CD4-positive, alpha-beta T cell treated with Interleukin-15 for 1 hour (primary cell): ENCODE measurements at places on chromosomes 3 and 15.
A peak's percentile ranks its signal among the peaks of the same experiment; 100 is the strongest.

GRCh38 chr3:133733226-133733625 is 13.0 kb upstream of the TF start:
- DNase-seq: no peak

DNA sequence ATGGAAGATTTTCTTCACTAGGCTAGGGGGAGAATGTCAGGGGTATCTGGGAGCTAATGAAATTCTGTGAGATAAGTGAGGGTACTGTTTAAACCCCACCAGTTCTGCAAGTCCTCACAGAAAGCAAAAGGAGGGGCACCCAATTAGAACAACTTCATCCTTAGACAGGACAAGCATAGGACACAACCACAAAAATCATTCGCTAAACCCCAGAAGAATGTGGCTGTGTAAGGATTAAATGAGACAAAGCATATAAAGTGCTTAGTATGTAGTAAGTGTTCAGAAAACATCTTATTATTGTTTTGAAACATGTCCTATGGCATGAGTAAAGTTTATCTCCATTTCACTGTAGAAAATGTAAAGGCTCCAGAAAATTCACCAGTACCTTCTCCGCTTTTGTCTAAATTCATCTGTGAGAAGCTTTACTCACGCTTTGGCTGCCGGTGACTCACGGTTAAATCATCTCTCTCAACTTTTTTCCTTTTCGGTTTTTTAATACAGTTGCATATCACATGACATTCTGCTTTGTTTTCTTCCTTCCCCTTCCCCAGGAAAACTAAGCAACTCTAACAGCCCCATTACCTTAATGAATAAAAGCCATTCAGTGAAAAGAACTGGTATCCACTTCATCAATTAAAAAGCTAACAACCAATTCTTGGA is 1.7 kb downstream of the CLRN1 start:
- DNase-seq: no peak

DNA sequence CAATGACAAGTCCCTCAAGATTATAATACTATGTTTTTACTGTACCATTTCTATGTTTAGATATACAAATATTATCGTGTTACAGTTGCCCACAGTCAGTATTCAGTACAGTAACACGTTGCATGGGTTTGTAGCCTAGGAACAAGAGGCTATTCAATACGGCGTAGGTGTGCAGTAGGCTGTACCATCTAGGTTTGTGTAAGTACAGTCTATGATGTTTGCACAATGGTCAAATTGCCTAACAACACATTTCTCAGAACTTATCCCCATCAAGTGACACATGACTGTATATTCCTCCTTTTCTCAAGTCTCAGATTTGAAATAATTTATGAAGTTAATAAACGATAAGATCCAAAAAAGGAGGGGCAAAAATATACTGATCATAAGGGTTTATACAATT is 21.7 kb downstream of the ZDHHC3 start:
- DNase-seq: no peak

GRCh38 chr3:52353291-52353855 is 37.3 kb downstream of the DNAH1 start:
- DNase-seq: no peak

- peak; percentile 4 for DNase-seq
These were observed 59.1 kb upstream of the IQSEC1 start for GRCh38 chr3:13132281-13132680.

DNA sequence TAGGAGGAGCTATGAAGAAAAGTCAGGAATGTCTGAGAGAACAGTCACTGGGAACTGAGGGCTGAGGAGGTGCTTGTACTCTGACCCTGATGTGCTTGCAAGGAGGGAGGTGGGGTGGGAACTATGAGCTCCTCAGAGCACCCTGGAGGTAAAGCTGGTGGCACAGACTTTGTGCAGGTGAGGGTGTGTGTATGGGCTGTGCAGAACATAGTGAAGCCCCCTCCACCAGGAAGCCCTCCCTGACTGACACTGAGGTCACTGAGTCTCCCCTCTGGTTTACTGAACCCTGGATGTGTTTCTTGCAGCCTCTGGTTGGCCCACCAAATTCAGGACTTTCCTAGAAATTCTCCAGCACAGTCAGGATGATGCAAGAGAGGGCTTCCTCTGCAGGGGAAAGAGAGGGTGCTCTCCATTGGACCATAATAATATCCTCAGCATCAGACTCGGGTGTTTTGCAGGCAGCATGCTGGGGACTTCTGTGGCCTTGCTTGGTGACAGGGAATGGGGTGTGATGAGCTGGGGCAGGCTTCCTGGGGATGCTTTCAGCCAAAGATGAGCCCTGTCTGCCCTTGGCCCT is 1.5 kb upstream of the ISLR start:
- DNase-seq: no peak

DNA sequence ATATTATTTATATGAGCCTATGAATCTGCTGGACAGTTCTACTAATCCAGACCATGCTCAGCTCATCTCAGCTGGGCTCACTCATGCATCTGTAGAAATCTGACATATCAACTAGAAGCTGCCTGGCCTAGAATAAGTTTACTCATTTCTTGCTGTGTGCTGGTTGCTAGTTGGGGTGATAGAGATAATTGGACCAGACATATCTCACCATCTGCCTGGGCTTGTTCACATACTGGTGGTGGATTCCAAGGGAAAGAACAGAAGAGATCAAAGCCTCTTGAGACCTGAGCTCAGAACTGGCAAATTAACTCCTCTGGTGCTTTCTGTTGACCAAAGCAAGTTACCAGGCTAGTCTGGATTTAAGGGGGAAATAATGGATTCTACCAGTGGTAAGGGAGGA is 109.1 kb downstream of the NSUN3 start:
- DNase-seq: no peak

GRCh38 chr3:120145542-120146285 is 51.5 kb upstream of the GSK3B start:
- DNase-seq: no peak

DNA sequence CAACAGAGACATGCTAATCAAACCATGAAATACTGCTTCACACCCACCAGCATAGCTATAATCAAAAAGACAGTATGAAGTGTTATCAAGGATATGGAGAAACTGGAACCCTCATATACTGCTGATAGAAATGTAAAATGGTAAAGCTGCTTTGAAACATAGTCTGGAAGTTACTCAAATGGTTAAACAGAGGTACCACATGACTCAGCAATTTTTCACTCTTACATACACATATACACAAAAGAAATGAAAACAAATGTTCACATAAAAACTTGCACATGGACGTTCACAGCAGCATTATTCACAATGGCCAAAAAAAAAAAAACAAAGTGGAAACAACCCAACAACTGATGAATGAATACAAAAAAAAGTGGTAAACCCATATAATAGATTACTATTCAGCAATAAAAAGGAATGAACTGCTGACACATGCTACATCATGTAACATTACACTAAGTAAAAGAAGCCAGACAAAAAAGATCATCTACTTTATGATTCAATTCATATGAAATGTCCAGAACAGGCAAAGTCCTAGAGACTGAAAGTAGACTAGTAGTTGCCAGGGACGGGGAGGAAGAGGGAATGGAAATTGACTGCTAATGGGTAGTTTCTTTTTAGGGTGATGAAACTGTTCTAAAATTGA is 23.2 kb downstream of the ZNF148 start:
- DNase-seq: no peak

- no peak for DNase-seq
These were observed 761.2 kb downstream of the VGLL3 start for GRCh38 chr3:86229775-86230094.

DNA sequence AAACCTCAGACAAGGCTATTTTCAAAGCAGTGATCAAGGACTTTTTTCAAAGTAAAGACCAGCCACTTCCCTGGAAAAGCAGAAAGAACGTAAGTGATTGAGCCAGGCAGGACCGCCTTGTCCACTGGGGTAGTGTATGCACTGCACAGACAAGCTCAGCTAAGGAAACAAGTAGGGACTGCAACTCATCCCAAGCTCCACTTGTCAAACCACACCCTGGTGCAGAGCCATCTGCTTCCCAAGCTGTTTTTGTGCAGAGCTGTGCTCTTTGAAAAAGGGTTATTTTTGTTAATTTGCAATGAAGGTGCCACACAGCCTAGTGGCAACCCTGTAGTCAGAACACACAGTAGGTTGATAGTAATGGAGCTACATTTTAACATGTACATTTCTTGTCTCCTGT is 193.3 kb downstream of the ADAMTS9 start:
- DNase-seq: no peak

DNA sequence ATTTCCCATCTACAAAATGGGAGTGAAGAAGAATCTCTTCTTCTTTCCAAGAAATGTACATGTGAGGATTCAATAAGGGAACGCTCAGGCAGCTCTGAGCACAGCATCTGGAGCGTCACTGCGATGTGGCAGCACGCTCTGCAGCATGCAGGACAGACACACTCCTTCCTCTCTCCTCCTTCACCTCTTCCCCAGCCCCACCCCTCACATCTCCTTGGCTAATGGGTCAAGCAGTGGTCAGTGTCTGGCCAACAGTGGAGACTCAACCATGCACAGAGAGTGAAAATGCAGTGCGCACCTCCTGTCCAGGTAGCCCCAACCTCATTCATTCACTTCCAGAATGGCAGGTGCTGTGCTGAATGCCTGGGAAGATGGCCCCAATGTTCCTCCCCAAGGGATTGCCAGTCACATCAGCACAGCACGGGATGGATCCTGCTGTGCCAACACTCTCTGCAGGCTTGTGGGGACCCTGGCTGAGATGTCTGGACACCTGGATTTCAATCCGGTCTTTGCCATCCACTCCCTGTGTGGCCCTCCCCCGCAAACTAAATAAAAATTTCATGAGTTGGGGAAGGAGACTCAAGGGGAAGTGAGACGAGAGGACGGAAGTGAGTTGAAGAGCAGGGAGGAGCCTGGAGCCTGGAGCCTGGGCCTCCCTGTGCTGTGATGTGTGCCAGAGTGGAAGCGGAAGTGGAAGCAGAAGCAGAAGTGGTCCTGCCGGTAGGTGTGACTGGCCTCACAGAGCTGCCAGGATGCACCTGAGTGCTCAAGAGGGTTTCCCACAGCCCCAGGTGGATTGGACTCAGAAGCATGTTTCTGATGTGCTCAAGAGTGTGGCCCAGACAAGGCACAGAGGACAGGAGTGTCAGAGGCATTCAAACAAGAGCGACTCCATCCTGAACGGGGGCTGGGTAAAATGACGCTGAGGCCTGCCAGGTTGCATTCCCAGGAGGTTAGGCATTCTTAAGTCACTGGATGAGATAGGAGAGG is 163.9 kb downstream of the SMAD6 start:
- peak; percentile 88 for DNase-seq

DNA sequence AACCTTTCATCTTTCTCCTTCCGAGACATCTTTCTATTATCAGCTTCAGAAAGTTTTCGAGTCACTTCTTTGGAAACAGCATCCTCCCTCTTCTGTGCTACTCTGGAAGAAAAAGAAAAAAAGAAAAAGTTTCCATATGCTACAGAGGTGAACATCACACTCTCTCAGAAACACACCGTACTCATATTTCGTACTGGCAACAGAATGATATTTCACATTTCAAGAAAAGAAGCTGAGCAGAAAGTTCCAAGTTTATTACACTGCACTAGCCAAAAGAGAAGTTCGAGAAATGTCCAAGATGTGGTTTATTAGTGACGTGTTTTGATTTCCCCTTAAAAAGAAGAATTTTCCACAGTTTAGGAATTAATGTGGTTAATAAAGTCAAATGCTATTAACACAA is 6.0 kb downstream of the SSR3 start:
- no peak for DNase-seq

DNA sequence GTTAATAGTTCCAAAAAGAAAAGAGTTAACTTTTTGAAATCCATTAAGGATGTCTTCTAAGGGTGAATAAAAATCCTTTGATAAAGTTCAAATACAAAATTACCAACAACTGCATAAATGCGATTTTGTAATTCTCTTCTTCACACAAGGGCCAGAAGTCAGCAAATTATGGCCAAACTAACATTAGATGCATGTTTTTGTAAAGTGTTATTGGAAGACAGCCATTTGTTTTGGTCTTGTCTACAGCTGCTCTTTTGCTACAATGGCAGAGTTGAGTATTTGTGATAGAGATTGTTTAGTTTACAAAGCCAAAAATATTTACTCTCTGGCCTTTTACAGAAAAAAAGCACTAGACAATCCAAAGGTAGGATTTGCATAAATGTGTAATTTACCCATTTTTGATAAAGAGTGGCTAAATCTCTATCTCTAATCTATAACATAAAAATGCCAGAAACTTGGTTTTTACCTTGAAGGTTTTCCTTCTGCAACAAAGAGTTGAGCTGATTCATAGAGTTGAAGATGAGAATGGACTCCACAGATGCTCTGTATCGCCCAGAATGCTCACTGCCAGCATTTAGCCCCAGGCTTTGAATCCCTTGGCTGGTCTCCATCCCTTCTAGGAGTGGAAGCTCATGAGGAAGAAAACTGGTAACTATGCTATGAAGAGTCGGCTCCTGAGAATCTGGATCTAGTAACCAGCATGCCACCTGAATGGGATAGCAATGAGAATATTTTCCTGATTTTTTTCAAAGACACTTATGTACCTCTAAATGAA is 64.5 kb downstream of the POLQ start:
- no peak for DNase-seq

DNA sequence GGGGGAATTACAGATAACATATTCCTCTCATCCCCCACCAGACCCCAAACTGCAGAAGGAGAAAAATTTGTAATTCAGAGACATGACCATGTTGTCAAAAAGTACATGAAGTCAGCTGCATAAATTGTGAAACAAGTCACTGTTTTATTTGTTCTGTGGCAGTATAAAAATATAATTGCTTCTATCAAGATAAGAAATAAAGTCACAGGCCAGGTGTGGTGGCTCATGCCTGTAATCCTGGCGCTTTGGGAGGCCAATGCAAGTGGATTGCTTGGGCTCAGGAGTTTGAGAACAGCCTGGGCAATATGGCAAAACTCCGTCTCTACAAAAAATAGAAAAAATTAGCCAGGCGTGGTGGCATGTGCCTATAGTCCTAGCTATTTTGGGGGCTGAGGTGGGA is 87.7 kb upstream of the DPH6 start:
- no peak for DNase-seq

GRCh38 chr3:196629228-196629627 is 10.3 kb upstream of the NRROS start:
- DNase-seq: no peak

DNA sequence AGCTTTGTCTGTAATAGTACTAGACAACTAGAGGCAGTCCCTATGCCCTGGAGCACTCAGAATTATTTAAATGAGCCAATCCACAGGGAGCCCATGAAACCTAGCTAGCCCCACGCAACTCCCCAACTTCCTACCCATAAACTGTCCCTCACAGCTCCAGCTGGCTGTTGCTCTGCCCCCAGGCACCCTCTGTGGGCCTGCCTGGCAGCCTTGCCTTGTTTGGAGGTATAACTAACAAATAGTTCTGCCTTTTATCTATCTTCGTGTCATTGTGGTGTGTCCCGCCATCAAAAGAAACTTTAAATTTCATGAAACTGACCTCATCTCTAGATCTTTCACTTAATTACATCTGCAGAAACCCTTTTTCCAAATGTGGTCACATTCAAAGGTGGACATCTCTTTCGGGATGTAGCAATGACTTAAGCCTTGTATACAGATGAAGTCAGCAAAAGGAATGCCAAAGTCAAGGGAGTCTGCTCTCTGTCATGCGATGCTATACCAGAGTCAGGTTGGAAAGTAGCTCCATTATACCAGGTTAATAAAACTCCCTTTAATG is 1.8 kb upstream of the RTP3 start:
- DNase-seq: no peak
